ENCODE measurements at places on chromosomes 3 and 15.

DNA sequence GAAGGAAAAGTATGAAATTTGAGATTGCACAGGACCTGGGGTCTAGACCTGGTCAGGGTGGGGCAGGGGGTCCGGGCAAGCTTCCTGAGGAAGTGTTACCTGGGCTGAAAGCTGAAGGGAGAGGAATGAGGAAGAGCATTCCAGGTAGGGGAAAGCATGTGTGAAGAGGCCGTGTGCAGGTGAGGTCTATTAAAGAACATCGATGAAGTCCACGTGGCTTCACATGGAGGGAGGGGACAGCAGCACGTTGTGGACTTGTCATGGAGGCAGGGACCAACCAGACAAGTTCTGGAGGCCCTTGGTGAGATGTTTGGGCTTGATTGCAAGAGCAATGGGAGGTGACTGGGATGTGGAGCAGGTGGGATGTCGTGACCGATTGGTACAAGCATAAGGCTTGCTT, 47.1 kb downstream of the IDH2 start:
- no peak for DNase-seq

- DNase-seq: peak; percentile 20
These were observed 12.2 kb upstream of the SACM1L start for GRCh38 chr3:45677033-45677446.

DNA sequence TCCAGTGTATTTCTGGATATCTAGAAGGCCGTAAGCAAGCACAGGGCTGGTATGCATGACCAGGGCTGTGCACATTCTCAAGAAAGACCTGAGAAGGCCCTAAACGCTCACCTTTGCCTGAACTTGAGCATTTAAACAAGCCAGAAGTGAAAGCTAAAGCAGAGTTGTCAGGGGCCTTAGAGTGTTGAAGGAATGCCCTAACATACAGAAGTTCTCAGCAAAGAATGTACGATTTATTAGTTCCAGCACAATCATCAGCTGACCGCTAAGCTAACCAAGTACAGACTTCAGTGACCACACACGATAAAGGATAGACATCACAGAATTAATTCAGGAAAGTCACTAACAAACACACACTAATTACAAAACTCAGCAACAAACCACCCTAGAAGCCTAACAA, 8.7 kb downstream of the HLTF start:
- no peak for DNase-seq

DNA sequence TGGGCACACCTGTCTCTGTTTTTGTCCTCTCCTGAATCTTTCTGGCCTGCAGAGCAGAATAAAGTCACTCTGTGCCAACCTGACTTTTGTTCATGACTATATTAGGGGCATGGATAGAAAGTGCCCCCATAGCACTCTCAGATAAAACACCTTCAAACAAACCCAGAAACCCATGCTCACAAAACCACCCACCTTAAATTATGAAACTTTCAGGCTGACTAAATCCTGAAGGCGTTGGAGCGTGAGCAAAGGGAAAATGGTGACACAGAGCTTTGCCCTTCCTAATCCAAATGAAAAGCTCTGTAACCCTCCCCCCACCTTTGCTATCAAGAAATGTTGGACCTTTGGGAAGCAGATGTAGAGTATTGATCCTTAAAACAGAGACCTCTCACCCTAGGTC, 138.9 kb downstream of the IGF1R start:
- DNase-seq: no peak

GRCh38 chr3:185175370-185175987, 22.6 kb upstream of the C3orf70 start:
- DNase-seq: no peak

- DNase-seq: no peak
These were observed 6.3 kb upstream of the EIF5A2 start for GRCh38 chr3:170914690-170915089.

DNA sequence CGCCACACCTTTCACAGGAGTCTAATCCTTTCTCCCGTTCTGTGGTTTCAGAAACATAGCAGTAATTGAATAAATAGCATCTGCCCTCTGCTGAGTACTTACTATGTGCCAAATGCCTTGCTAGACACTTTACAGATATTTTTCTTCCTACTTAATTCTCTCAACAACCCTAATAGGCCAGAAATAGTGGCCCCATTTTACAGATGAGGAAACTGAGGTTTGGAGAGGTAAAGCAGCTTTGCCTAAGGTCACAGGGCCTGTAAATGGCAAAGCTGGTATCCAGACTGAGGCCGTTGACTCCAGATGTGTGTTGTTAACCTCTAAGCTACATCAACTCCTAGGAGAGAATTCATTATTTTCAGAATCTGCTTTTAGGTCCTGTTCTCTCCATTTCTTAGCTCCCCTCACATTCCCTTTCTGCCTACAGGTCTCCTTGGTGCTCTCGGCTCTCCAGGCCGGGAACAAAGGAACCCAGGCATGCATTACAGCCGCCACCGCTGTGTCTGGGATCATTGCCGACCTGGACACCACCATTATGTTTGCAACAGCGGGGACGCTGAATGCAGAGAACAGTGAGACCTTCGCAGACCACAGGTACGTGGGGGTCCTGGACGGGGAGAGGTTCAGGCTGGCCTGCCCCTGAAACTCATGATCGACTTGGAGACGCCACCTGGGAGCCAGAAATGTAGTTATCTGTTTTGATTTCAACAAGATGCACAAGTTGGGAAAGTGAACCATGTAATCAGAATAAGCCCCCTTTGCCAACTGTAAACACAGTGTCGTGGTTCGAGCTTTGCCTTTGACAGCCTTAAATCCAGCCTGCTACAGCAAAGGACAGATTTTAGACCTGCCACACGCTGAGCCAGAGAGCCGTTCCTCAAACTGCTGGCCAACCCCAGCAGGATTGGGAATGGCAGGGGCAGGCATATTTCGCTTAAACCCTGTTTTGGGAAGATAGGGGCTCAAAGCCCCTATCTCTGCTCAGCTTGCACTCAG, 246.5 kb upstream of the TPM1 start:
- no peak for DNase-seq

DNA sequence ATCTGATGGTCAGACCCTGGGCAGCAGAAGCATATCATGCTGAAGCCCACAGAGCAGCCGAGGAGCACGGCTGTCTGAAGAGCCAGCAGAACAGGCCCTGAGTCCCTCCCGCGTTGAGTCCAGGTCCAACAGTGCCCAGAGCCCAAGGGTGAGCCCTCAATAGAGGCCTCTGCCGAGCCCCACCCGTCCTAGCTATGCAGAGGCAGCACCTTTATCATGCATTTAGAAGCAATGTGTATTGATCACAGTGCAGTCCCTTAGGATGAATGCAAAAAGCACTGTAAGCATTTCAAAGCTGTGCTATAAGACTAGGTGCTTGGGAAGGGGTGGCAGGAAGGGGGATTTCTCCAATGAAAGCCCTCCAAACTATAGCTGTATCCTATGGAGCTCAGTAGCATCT, 208.5 kb downstream of the GABRB3 start:
- DNase-seq: no peak

DNA sequence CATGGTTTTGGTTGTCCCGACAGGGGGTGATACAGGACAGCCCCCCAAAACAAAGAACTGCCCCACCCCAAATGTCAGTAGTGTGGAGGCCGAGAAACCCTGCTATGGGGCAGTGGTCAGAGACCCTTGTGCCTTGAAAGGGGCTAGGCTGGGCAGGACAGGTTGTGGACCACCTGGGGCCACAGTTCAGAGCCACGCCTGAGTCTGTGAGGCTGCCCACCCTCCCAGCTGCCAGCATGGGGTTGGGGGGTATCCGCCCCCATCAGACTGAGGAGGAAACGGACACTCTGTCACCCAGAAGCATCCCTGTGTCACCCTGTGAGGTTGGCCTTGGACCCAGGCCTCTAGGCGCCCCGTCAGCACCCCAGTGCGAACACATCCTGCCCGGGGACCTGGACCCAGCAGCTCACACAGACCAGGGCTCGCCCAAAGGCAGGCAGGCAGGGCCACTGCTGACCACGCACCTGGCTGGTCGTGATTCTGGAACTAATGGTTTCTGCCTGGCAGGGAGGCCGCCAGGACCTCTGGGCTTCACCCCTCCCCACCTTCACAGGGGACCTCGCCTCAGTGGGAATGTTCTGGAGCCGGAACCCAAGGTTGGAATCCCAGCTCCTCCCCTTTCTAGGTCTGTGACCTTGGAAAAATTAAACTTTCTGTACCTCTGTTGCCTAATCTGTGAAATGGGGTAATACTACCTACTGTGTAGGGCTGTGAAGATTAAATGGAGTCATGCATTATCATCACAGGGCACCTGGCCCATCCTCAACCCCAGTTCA, 1.4 kb downstream of the SLC41A3 start:
- DNase-seq: no peak

GRCh38 chr15:33169625-33170024, 24.9 kb downstream of the FMN1 start:
- DNase-seq: no peak

- DNase-seq: no peak
These were observed 88.3 kb upstream of the MYRIP start for GRCh38 chr3:39721076-39721475.

GRCh38 chr15:72592676-72593075, 61.8 kb upstream of the GOLGA6B start:
- DNase-seq: no peak

- DNase-seq: no peak
These were observed at the start of gene CASR for GRCh38 chr3:122183521-122183892. Gene CASR, plus strand, starts transcription at chr3:122183668. Its CDS starts 70,522 bp downstream, at chr3:122254190.

DNA sequence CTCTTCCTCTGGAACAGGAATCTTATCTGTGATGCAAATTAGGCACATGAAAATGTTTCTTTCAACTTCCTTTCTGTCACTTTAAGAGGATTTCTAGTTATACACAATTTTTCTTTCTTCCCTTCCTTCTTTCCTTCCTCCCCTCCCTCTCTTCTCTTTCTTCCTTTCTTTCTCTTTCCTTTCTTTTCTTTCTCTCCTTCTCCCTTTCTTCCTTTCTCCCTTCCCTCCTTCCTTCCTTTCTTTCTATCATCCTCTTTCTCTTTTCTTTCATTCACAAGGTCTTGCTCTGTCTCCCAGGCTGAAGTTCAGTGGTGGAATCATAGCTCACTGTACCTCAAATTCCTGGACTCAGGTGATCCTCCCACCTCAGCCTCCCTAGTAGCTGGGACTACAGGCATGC, 18.0 kb upstream of the C2CD4B start:
- no peak for DNase-seq

DNA sequence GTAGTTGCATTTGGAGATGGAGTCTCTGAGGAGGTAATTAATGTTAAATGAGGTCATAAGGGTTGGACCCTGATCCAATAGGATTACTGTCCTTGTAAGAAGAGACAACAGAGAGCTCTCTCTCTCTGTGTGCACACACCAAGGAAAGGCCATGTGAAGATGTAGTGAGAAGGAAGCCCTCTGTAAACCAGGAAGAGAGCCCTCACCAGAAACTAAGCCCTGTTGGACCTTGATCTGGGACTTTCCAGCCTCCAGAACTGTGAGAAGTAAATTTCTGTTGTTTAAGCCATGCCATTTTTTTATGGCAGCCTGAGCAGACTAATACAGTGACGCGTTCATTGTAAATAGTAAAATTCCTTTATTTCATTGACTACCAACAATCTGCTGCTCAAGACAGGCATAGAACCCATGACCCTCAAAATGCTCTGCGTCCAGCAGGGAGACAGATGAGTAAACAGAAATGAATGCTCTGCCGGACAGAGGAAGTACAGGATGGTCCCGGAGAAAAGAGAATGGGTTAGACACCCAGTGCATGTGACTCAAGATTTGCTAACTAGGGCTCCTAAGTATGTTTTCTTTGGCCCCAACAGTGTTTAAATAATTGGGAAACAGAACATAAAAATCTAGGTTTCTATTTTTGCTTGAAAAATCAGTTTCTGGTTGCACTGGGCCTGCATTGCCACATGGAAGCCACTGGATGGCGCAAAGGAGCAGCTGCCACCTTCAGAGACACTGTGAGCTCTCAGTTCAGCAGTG, 37.9 kb upstream of the TNFAIP8L3 start:
- DNase-seq: no peak

DNA sequence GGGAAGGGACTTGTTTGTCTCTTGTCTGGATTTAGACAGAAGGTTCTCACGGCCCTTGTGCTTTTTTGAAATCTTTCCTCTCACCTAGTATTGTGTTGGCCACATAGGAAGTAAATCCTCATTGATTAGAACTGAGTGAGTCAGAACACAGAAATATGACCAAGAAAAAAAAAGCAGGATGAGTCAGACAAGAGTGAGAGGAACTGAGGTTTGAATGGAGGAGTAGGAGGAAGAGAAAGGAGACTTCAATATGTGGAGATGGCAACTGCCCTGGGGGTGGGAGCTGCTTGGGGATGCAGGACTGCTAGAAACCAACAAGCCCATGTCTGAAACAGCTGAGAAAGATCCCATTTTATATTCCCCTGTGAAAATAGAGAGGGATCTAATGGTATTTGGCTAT, 194.1 kb upstream of the ZBTB20 start:
- DNase-seq: no peak

DNA sequence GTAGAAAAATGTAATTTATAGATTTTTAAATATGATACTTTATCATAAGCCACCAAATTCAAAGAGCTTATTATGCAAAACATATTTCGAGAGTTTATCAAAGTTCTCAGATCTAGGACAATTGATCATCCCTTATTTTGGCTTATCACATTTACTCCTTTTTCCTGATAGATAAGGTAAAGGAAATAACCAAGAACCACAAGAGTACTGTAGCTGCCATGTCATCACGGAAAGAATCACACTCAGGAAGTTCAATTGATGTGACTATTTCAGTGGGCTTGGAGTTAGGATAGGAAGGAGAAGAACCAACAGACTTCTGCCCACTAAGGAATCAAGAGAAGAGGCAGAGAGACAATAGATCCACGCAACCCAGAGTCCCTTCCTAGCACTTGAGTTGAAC, 142.7 kb upstream of the TMCO5A start:
- no peak for DNase-seq

GRCh38 chr3:103446953-103447629, 1012.3 kb downstream of the ZPLD1 start:
- no peak for DNase-seq

DNA sequence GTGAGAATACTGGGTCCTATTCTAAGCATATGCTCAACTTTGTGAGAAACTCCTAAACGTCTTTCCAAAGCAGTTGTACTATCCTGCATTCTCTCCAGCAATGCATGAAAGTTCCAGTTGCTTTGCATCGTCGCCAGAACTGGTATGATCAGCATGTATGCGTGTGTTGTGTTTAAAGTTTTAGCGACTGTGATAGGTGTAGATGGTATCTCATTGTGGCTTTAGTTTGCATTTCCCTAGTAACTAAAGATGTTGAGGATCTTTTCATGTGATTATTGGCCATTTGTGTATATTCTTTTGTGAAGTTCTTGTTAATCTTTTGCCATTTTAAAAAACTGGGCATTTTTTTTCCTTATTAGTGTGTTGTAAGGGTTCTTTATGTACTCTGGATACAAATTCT, 115.1 kb downstream of the SPATA16 start:
- no peak for DNase-seq

- DNase-seq: no peak
These were observed 31.5 kb downstream of the ZFAND6 start for GRCh38 chr15:80090879-80091503.

GRCh38 chr3:157420606-157421130, 16.0 kb upstream of the PTX3 start:
- no peak for DNase-seq

DNA sequence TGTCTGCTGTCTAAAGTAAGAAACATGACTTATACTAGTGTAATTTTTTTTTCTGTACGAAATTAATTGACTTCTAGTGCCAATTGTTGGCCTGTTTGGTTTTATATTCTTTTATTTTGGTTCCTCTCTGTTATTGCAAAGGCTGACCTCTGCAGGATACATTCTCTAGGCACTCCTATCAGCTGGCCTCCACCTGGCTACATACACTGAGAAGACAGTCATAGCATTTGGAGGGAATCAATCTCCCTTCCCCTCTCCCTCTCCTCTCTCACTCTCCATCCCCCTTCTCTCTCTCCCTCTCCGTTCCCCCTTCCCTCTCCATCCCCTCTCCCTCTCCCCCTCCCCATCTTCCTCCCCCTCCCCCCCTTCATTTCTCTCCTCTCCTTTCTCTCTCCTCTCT, 116.7 kb downstream of the MCTP2 start:
- no peak for DNase-seq

Measured in stimulated activated CD8-positive, alpha-beta memory T cell treated with anti-CD3 and anti-CD28 coated beads, Interleukin-7, amount 100 ng/mL, for 1 hour (primary cell).